ENCODE measurements at places on chromosomes 1 and 21. TPM values are rescaled to one million over a fixed set of nuclear protein-coding genes. Genes with fewer than 3 reads are reported as not detected.

The ZNF683 gene
- polyA plus RNA-seq = not detected

The FYB2 gene
- not detected for polyA plus RNA-seq

The GSTM1 gene
- polyA plus RNA-seq = not detected

The GSTM4 gene
- polyA plus RNA-seq = 12.9 TPM

GRCh38 chr21:28132713-28133112 lies 860.0 kb downstream of the LTN1 start:
- DNase-seq = no peak

DNA sequence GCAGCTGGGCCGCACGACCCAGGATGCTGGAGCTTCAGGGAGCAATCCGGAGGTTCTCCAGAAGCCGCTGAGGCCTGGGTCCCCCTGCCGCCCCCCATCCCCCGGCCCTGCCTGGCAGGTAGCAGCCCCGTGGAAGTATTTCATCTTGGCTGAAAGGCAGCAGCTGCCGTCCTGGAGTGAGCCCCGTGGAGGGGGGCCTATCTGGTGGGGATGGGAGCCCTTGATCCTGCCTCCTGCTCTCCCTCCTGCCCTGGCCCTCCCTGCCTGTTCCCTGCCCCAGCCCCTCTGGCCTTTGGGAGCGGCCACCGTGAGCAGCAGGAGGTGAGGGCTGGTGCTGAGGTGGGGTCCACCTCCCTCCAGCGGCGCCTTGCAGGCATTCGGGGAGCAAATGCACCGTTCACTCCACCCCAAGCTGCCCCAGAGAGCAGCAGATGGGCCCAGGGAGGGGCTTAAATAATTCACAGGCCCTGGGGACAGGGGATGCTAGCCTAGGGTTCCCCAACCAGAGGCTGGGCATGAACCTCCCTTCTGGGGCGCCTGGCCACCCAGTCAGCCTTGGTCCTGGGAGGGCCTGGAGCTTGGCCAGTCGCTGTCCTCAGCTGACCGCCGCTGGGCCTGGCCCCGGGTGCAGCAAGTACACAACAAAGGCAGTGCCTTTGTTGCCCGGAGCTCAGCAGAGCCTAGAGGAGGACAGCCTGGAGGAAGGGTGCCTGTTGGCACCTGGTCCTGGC lies 23.7 kb upstream of the PLCH2 start:
- DNase-seq = no peak

GRCh38 chr1:119731060-119731459 lies 19.3 kb downstream of the PHGDH start:
- DNase-seq = no peak

GRCh38 chr21:19577381-19577780 lies 1173.8 kb upstream of the TMPRSS15 start:
- no peak for DNase-seq

DNA sequence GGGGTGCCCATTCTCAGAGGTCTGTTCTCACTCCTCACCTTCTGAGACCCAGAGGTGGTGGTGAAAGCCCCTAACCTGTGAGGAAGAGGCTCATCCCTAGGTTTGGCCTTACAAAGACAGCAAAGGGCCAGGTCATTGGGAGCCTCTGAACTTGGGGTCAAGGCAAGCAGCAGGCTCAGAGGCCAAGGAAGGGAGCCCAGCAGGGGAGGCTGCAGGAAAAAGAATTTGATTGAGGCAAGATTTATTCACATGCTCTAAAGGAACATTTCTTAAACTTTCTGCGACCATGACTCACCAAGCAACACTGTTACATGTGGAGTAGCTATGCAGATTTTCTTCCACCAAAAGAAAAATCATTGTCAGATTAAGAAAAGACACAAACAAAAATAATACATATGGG lies 132.5 kb upstream of the SYT6 start:
- peak; percentile 9 for DNase-seq

GRCh38 chr1:109619576-109620400 lies at the start of the genes AMPD2 and GNAT2:
Gene AMPD2 (plus strand): TSS chr1:109619837. CDS start chr1:109621176, 1,339 bp downstream.
Gene GNAT2 (minus strand): TSS chr1:109619616. CDS start chr1:109612870, 6,746 bp downstream.
- DNase-seq = peak; percentile 88

DNA sequence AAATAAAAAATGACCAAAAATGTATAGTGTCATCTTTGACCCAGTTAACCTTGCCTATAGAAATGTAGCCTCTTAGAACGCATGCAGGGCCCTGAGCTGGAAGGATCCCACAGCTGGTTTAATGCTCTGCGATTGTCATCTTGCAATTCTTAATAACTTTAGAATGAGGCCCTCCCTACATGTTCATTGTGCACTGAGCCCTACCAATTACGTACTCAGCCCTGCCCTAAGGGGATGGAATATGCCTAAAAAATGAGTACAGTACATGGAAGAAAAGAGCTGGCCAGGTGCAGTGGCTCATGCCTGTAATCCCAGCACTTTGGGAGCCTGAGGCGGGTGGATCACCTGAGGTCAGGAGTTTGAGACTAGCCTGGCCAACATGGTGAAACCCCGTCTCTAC lies 57.8 kb upstream of the BCAR3 start:
- no peak for DNase-seq

DNA sequence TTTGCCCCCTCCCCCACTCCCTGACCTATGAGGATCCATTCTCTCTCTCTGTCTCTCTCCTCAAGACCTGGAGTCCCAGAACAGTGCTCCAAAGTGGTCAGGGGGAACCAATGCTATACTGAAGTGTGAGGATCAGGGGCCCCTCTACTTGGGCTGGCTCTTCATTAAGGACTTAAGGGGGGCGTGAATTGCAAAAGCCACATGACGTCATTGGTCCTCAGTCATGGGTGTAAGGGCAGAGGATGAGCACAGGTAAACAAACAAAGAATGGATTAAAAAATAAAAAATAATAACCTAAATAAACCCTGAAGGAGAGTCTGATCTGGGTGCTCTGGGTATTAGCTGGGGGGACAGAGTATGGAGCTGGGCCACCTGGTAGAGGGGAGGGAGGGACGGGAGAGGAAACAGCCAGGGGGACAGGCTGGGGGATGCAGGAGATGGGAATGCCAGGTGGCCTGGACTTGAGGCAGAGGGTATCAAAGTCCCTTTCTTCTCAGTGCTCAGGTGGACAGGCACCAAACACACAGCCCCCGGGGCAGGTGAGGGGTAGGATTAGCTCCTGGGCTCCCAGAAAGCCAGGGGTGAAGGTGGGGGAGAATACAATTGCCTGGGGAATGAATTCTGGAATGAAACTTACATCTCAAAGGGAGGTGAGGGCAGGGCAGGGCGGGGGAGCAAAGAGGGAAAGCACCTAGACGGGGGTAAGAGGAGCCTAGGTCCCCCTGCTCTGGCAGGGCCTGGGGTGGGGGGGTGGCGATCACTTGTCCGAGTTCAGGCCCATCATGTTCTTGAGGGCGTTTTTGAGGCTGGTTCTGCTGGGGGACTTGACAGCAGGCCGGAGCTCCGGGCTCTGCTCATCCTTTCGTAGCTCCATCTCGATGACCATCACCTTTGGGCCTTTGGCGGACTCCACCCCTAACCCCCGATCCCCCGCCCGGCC lies 4.6 kb downstream of the MPZ start:
- peak; percentile 61 for DNase-seq
